ENCODE measurements at places on chromosomes 7 and 10. TPM values are rescaled to one million over a fixed set of nuclear protein-coding genes. Genes with fewer than 3 reads are reported as not detected.

Gene BMPER
- 181 TPM for total RNA-seq

Gene TAS2R41
- total RNA-seq, result not detected

Gene PCLO
- 0.13 TPM for total RNA-seq

Gene ARHGAP22
- total RNA-seq, result 41.2 TPM

Gene SEMA3E
- 4.2 TPM for total RNA-seq

Gene RBP3
- not detected for total RNA-seq

Gene ATG9B
- total RNA-seq, result not detected

Gene ACSM6
- total RNA-seq, result not detected

Gene NUDT13
- total RNA-seq, result 1.8 TPM

Gene PSPH
- 20.9 TPM for total RNA-seq

Gene LZTS2
- total RNA-seq, result 109 TPM

Gene TFEC
- total RNA-seq, result 0.32 TPM

Gene FAM25G
- total RNA-seq, result not detected

Gene H2BK1
- not detected for total RNA-seq

Gene ANKRD61
- total RNA-seq, result not detected

Gene FRMPD2
- not detected for total RNA-seq

Gene LRRD1
- total RNA-seq, result 0.65 TPM

Gene TNRC18
- 64.2 TPM for total RNA-seq

Gene TMEM225B
- total RNA-seq, result 0.26 TPM

Gene LBX1
- total RNA-seq, result not detected

Gene CHST12
- total RNA-seq, result 8.6 TPM

Gene SFTPA1
- not detected for total RNA-seq

Gene ADRA2A
- total RNA-seq, result 8.9 TPM

Gene YWHAG
- total RNA-seq, result 97.5 TPM

Gene LRGUK
- total RNA-seq, result 0.26 TPM

Gene PLAC9
- 25.4 TPM for total RNA-seq

Gene HELLS
- total RNA-seq, result 31.9 TPM

Gene NT5C3A
- total RNA-seq, result 30.1 TPM

Gene SLC13A1
- total RNA-seq, result not detected

Gene ACTR1A
- total RNA-seq, result 119 TPM

Gene SEC24C
- total RNA-seq, result 49.2 TPM

Gene TSPAN12
- 3.4 TPM for total RNA-seq

Gene NUTM2A
- total RNA-seq, result 0.39 TPM

Gene NEUROD6
- total RNA-seq, result not detected

Gene TAS2R3
- 2.9 TPM for total RNA-seq

Gene DAGLB
- 16.6 TPM for total RNA-seq

Gene CPA4
- 250 TPM for total RNA-seq

Gene LRRC72
- total RNA-seq, result not detected

Gene NPC1L1
- under 0.01 TPM for total RNA-seq

Gene FAM20C
- total RNA-seq, result 42.3 TPM

Gene SPDYE1
- total RNA-seq, result not detected

Gene PIK3CG
- total RNA-seq, result 0.11 TPM

Gene EFCAB10
- 0.11 TPM for total RNA-seq

All from articular chondrocyte of knee joint (primary cell).